Activated CD4-positive, alpha-beta T cell treated with anti-CD3 and anti-CD28 coated beads, Interleukin-2, amount 50 U/mL, for 48 hours (primary cell): ENCODE measurements at places on chromosomes 16 and 17.
A peak's percentile ranks its signal among the peaks of the same experiment; 100 is the strongest.

DNA sequence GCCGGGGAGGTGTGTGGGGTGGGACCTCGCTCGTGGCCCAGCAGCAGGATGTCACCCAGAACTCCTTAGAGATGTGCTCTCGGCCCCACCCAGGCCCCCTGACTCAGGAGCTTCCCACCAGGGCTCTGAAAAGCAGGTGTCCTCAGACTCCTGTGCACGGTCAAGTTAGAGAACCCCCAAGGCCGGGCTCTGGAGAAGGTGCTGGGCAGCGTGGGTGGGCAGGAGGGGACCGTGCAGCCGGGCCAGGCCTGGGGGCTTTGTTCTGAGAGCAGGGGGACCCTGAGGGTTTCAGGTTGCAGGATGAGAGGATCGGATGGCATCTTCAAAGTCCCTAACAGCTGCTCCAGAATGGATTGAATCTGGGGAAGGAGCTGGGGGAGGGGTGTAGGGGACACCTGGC lies 164.4 kb upstream of the CIBAR2 start:
- no peak for DNase-seq

GRCh38 chr17:78183916-78184315 lies 2.9 kb downstream of the TK1 start:
- no peak for DNase-seq

- peak; percentile 92 for DNase-seq
Observed at GRCh38 chr16:2927010-2927646, 15.4 kb downstream of the FLYWCH1 start.

DNA sequence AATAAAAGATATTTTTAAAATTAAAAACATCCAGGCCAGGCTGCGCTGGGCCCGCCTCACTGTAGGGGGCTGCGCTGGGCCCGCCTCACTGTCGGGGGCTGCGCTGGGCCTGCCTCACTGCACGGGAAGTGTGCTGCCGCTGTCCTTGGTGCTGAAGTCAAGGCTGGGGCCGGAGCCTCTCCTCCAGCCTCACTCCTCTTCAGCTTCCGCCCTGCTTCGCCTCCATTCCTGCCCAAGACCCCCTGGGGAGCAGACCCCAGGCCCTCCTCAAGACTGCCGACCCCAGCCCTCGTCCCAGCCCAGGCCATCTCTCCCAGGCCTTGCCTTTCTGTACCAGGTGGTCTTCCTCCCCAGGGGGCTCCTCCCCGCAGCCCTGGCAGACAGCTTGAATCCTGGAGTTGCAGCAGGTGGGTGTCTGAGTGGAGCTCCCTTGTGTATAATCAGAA lies 26.2 kb downstream of the ENDOV start:
- peak; percentile 53 for DNase-seq

GRCh38 chr16:4649744-4650442 lies 25.3 kb downstream of the MGRN1 start:
- DNase-seq: no peak

- no peak for DNase-seq
Observed at GRCh38 chr17:64728041-64728695, 66.1 kb upstream of the SMURF2 start.

DNA sequence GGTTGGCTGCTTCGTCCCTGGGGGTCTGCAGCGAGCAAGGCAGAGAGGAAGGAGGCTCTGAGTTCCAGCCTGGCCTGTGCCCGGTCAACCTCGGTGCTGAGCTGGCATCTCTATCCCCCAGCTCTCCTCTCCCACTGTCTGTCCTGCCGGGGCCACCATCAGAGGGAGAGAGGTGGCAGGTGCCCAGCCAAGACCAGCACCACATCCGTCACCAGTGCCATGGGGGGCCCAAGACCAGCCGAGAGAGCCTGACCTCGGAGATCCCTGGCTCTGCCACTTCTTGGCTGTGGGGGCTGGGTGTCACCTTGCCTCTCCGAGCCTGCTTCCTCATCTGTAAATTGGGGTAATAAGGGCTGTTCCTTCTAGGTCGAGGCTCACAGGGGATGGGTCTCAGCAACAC lies 560 bp upstream of the P2RX1 start:
- no peak for DNase-seq

- DNase-seq: peak; percentile 47
Observed at GRCh38 chr17:31394544-31394943, 3.1 kb downstream of the RAB11FIP4 start.

DNA sequence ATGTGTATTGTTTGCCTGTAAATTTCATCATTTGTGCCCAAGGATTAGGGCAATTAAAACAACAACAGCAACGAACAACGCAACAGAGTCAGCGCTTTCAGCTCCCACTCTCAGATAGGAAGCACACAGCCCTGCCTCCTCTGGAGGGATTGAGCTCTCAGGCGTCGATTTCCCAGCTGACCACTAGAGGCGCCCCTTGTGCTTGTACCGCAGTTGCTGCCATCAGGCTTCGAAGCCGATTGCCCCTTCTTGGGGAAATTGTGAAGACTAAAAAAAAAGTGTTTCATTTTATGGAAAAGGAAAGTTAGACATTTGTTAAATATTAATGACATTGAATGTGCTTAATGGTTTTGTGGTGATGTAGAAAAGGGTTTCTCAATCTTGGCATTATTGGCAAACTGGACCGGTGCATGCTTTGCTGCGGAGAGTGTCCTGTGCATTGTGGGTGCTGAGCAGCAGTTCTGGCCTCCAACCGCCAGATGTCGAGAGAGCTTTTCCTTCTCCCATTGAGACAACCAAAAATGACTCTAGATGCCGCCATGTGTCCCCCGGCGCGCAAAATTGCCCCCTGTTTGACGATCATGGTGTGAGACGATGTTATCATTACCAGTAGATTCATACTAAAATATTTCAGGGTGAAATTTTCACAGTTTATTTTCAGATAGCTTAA lies 650.4 kb upstream of the RBFOX1 start:
- DNase-seq: peak; percentile 29

DNA sequence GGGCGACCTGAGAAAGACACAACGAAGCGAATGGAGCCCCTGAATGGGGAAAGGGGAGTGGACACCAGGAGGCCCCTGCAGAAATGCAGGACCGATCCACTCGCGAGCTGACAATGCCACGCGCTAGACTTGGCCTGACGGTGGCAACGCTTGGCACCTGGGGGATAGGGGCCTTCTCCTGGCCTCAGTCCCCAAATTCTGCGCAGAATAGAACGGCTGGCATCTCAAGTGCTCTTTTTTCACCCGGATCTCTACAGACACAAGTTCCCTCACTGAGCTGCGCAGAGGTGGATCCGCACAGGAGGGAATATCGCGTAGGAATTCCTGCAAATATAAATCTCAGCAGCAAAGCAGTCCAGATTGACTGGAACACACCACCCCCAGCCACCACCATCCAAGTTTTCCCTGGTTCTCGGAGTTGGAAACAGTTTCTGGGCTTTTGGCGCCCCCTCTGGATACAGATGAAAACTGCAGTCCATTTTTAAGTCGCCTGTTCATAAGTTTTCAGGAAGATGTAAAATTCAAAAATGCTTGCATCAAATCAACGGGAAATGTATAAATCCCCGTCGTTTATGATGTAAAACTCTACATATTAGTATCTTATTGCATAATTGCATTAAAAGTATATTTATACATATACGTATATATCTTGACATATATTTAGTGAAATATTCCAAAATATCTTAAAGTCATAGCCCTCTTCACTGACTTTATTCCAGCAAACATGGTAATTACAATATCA lies 2.3 kb upstream of the SOX9 start:
- DNase-seq: peak; percentile 26

DNA sequence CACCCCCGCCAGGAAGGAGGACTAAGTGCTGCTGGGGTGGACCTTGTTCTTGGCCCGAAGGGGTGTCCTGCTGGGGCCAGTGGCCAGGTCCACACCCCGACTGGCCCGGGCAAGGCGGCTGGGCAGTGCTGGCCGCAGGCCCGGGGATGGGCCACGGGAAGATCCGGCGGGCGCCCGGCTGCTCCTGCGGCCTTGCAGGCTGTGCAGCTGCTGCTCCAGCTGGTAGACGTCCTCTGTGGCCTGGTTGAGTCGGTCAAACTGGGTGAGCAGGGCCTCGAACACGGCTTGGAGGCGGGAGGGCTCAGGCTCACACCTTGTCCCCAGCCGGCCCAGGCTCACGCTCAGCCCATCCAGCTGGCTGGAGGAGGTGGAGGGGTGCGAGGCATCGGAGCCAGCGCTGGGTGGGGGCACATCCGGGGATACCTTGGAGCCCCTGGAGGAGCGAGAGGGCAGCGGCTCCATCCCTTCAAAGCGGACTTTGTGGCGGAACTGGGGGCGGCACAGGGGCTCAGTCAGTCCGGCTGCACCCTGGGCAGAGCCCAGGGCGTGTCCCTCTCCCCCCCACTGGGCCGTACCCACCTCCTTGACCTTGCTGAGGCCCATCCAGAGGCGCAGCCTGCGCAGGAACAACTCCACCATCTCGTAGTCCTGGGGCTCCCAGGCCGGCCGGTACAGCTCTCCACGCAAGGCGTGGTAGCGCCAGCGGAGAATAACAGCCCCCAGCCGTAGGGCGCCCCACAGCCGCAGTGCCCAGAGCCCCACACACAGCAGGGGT lies 42.1 kb downstream of the TSC2 start:
- no peak for DNase-seq

GRCh38 chr17:45103269-45103795 lies 29.0 kb downstream of the PLCD3 start:
- DNase-seq: no peak

GRCh38 chr17:10195090-10195805 lies 3.2 kb downstream of the GAS7 start:
- DNase-seq: no peak

- no peak for DNase-seq
Observed at GRCh38 chr16:55292491-55292890, 31.5 kb upstream of the IRX6 start.

DNA sequence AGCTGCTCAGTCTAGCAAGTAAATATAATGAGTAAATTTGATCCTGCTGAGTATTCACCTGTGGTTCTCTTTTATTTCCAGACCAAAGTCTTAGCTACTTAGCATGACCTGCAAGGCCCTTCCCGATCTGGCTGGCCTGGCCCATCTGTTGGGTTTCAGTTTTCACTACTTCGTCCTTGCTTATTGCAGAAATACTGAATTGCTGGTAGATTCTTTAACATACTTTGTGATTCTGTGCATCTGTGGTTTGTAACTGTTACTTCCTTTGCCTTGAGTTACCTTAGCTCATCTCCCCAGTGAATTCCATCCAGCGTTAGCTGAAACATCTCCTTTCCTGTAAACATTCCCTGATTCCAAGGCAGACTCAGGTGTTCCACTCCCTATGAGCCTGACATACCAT lies 131.1 kb downstream of the PHKB start:
- no peak for DNase-seq

- DNase-seq: no peak
Observed at GRCh38 chr17:60749708-60750107, 72.1 kb downstream of the BCAS3 start.

DNA sequence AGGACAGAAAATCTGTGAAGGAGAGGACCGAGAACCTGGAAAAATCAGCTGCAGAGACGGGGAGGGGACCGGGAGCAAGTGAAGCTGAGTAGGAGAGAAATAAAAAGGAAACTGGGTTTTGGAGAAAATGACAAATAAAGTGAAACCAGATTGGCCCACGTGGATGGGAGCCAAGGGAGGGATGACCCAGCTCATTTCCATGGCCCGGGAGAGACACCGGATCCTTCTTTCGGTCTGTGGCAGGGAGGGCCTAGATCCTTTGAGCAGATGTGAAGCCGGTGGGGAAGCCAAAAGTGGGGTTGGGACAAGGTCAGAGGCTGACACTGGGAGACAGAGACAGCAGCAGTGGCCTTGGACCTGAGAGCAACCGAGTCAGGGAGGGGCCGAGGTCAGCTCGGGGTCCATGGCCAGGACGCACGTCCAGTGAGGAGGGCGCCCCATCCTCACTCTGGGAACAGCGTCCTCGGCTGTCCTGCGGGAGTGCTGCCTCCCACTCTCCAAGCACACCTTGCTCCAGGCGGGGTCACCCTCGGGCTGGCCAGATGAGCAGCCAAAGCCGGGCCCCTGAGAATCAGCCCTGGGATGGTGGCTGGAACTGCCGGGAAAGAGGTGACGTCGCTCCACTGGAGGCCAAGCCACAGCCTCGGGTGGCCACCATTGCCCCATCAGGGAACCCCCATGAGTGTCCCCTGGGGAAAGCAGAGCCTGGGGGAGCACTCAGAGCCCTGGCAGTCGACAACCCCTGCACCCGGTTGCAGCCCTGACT lies 50.8 kb upstream of the CDR2 start:
- DNase-seq: no peak

- no peak for DNase-seq
Observed at GRCh38 chr16:48829336-48830310, 219.6 kb upstream of the N4BP1 start.

GRCh38 chr17:42248351-42249179 lies 27.6 kb downstream of the STAT5B start:
- DNase-seq: peak; percentile 60

- DNase-seq: no peak
Observed at GRCh38 chr17:56909742-56910508, 3.9 kb downstream of the TRIM25 start.

- no peak for DNase-seq
Observed at GRCh38 chr16:7602291-7602950, 269.8 kb downstream of the RBFOX1 start.

GRCh38 chr17:76120658-76121008 lies 17.0 kb upstream of the EXOC7 start:
- no peak for DNase-seq

DNA sequence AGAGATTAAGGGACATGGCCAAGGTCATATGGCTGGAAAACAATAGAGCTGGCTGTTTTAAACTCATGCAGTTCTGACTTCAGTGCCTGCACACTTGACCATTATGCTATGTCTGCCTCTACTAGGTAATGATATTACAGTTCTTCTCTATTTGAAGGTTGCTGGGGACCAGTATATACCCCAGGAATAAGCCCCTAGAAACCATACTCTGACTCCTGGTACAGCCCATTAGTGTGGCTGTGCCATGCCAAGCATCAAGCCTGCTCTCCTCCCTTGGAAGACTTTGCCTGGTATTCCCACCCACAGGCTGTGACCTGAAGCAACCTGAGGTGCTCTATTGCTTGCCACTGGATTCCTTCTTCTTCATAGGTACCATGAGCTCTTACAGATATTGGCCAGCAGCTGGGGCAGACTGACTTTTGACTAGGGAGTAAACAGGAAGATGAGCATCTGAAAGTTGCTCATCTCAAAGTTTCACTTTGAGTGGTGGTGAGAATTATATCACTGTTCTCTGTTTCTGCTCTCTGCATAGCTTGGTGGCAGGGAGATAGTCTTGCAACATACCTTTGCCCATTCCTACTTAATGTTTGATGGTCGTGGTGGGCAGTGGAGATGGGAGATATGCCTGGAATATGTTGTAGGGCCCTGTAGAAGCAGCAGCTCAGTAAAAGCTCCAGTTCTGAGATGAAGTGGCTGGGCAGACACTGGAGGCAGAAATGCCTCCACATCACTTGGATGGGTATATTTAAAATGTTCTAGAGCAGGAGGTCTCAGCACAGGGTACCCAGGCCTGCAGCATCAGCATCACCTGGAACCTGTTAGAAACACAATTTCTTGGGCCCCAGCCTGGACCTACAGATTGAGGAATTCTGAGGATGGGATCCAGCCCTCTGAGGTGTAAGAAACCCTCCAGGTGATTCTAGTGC lies 274.7 kb downstream of the HS3ST4 start:
- DNase-seq: peak; percentile 38

GRCh38 chr17:62628831-62629555 lies 1.5 kb downstream of the MRC2 start:
- DNase-seq: no peak
